CD4-positive, alpha-beta T cell treated with Interleukin-15 for 4 hours (primary cell): ENCODE measurements at places on chromosomes 3 and 15.

- no peak for DNase-seq
Measured at GRCh38 chr3:197501496-197501878, 54.3 kb downstream of the BDH1 start.

GRCh38 chr3:80227216-80227615 lies 459.4 kb upstream of the ROBO1 start:
- DNase-seq, result no peak

GRCh38 chr3:55518451-55518850 lies 31.3 kb upstream of the WNT5A start:
- DNase-seq, result no peak

GRCh38 chr3:39638301-39638700 lies 170.8 kb downstream of the MOBP start:
- no peak for DNase-seq

DNA sequence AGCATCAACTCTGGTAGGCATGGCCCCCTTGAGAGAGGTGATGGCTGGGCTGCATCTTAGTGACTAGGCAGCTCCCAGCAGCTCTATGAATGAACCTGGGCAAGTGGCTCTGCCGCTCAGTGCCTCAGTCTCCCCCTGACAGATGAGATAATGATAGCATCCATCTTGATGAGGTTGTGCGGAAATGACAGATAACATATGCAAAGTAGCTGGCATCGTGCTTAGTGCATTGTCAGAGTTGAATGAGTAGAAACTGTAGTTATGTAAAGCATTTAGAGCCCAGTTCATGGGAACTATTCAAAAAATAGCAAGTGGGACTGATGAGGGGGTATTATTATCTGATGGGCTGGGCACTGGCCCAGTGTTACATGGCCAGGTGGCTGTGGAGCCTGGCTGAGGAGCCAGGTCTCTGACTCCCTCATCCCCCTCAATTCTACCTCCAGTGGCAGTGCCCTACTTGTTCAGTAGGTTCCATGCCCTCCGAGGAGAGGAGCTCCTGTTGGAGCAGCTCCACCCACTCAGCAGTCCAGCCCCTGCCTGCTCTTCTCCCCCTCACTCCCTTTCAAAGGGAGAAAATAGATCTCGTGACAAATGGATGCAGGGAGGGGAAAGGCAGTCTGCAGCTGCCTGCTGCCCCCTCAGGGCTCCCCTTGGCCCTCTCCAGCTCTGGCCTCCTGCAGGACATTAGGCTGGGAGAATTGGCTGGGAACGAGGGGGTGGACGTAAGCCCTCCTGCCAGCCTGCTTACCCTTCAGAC lies 6.6 kb downstream of the PRKCD start:
- DNase-seq, result no peak

DNA sequence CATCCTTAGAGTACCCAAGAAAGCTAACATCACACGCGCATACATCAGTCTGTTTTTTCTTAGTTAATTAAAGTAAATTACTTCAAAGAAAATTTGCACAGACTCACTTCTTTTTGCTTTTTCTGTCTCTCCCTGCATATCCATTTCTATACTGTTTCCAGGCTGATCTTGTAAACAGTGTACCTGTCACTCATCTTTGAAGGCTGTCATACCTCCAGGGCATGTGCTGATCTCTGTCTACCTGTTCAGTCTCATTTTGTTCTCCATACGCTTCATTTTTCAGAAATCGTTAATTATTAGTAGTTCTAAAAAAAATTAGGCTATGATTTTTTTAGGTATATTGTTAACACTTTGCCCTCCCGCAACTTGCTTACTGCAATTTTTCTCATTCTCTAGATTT lies 313.9 kb upstream of the ROBO2 start:
- no peak for DNase-seq

DNA sequence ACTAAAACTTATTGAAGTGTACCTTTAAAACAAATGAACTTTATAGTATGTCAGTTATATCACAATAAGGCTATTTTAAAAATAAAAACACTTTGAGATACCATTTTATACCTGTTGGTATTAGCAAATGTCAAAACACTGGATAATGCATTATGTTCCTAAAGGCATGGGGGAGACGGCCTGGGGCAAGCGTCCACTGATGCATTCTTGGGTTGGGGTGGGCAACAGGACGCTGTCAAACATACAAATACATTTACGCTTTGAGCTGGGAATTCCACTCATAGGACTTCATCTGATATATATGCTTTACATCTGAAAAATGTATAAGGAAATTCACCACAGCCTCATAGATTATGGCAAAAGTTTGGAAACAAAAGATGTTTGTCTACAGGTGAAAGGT lies 7.6 kb upstream of the GATA2 start:
- DNase-seq, result no peak

GRCh38 chr15:60660290-60661051 lies 181.5 kb upstream of the ICE2 start:
- DNase-seq, result peak; percentile 20

- no peak for DNase-seq
Measured at GRCh38 chr15:25969886-25970285, 106.8 kb upstream of the ATP10A start.

- no peak for DNase-seq
Measured at GRCh38 chr3:124491875-124492274, 238.4 kb upstream of the UMPS start.

DNA sequence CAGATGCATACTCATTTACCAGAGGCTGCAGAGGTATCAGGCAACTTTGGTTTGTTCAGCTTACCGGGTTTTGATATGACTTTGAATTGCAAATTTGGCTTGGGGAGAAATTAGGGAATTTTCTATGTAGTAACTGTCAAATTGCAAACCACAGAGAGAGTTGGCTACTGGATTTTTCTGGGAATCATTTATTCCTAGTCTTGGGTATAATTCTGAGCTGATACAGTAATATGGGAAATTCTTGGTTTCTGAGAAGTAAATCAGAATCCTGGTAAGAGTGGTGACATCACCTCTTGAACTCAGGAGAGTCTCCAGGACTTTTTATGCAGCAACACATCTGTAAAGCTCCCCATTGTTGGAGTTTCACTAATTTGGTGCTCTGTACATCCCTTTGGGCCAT lies 39.0 kb downstream of the GAP43 start:
- no peak for DNase-seq

DNA sequence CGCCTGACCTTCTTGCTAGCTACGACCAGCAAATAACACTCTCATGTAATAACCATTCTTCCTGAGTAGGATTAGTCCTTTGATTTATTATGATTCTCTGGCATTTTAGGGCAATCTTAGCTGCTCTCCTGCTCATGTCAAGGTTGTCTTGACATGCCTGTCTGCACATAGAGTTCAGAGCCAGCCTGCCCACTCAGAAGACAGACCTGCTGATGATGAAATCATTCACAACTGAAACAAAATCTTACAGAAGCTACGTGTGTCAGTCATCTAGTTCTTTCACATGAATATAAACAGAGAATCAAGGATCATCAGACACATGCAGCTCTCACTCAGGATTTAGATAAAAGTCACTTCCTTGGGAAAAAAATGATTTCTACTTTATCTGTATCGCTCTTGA lies 173.6 kb upstream of the LYSMD4 start:
- DNase-seq, result no peak

GRCh38 chr3:33061782-33062181 lies 35.2 kb downstream of the GLB1 start:
- peak; percentile 76 for DNase-seq

DNA sequence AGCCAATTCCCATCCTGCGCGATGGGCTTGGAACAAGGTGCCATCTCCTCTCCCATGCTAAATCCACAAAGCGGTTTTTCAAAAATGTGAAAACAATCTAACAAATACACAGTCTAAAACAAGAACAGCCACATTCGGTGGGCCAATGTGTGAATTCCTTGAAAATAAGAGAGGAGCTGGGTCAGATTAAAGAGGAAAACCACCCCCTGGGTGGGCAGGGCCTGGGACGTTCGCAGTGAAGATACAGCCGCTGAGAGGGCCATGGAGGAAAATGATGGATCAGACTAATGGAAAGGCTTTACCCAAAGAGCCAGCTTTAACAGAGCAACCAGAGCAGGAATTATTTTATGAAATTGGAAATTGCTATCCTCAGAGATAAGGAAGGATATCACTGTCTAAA lies 27.4 kb downstream of the PRR20G start:
- DNase-seq, result no peak

DNA sequence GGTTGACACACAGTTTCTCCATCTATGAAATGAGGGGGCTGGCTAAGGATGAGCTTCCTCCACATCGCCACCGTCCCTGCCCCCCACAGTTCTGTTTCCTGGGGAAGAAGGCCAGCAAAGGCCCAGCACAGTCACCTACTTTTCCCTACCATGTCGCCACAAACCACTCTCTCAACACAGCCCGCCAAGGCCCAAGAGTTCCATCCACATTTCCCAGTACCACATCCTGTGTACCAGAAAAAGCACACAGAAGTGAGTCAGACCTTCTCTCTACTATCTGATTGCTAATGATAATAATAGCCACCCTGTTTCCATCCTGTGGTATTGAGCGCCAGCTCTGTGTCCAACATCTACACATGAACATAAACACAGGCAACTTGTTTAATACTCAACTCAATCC lies 30.3 kb upstream of the C15orf39 start:
- DNase-seq, result no peak

- no peak for DNase-seq
Measured at GRCh38 chr15:72340366-72340765, 20.4 kb upstream of the CELF6 start.

DNA sequence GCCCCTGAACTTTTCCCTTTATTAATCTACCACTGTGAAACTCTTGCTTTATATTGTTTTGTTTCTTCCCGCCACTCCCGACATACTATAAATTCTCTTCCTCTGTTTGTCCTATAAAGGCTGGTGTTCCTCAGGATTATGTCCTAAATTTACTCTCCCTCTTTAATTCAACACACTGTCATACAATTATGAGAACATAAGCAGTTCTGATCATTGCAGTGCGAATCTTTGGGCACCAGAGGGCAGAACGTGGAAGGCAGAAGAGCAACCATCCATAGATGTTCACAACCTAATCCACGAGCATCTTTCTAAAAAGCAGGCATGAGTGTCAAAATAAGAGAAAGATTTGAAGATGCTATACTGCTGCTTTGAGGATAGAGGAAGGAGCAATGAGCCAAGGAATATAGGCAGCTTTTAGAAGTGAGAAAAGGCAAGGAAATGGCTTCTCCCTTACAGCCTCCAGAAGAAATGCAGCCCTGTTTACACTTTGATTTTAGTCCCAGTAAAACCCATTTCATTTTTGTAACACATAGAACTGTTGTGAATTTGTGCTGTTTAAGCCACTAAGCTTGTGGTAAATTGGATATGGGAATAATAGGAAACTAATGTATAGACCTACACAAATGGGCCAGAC lies 179.4 kb downstream of the GBE1 start:
- DNase-seq, result peak; percentile 1

DNA sequence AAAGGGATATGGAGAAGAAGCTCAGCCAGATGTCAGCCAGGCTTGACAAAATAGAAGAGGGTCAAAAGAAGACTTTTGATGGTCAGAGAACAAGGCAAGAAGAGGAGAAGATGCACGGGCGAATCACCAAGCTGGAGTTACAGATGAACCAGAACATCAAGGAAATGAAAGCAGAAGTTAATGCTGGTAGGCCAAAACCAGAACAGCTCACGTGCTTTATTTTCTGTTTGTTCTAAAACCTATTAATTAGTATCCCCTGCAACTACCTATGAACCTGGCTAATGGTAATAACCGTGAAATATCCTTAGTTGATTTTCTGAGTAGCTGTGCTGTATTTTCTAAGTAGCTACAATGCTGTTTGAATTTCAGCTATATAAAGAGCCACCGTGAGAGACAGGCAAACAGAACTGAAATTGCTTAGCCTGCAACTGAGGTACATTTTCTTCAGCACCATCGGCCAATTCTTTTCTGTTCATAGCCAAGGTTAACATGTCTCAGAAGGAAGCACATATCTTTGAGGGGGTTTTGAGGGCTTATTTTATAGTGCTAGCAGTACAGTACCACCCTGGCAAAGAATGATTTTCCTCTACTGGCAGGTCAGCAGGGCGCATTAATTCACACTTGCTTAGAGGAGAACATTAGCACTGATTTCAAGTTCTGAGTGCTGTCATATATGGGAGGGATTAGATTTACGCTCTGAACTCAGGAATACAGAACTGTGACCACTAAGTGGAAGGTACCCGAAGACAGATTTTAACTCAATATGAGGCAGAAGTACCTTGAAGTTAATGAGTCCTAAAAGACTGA lies 78.9 kb downstream of the FAM81A start:
- no peak for DNase-seq

GRCh38 chr3:177197041-177197726 lies at the start of gene TBL1XR1:
Gene TBL1XR1 (minus strand): TSS chr3:177197482. CDS start chr3:177064977, 132,505 bp downstream.
- DNase-seq, result peak; percentile 92

DNA sequence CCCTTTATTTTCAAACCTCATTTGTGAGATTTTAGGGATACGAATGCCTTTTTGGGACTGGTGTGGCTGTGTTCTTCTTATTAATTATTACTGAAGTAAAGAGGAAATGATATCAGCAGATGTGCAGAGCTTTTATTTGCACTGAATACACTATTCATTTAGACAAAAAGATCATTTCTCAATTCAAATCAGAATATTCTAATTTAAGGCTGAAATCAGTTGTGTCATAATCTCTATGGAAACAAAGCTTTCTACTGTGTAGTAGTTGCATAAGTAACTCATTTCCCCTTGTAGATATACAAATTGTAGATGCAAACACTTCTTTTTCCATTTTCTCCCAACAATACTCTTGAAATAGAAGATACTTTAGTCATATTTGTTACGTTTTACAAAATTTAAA lies 56.0 kb downstream of the PDE8A start:
- no peak for DNase-seq
